ENCODE measurements at places on chromosomes 7 and 10. TPM values are rescaled to one million over a fixed set of nuclear protein-coding genes. Genes with fewer than 3 reads are reported as not detected.

- DNase-seq: no peak
These were observed 33.0 kb downstream of the SH2B2 start for GRCh38 chr7:102319671-102320070.

The DGKB gene
- polyA plus RNA-seq: 0.67 TPM

The AGK gene
- polyA plus RNA-seq: 25.3 TPM

The TNPO3 gene
- 26.1 TPM for polyA plus RNA-seq

GRCh38 chr10:78442836-78443550 is 409.3 kb downstream of the RPS24 start:
- DNase-seq: peak; percentile 52

DNA sequence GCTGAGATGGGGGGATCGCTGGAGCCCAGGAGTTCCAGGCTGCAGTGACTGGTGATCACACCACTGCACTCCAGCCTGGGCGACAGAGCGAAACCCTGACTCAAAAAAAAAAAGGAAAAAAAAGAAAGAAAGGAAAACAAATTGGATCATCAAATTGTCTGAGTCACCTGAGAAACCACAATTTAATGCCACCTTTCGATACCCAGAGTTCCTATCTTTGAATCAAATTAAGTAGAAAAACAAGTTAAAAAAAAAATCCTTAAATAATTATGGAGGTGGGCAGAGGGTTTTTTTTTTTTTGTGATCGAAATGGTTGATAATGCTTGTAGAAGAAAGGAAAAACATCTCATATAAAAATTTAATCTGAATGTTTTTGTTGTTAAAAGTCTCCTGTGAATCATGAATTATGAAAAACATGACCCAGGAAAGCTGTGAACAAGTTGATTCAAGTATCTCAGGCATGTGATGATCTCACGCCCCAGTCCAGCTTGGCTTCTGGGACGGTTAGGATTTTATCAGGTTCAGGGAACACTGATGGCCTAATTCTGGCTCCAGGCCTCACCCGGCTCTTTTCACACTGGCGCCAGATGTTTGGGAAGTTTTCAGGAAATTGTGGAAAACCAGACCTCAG is 25.3 kb upstream of the CUX1 start:
- peak; percentile 49 for DNase-seq

The OGDHL gene
- polyA plus RNA-seq: 0.45 TPM

DNA sequence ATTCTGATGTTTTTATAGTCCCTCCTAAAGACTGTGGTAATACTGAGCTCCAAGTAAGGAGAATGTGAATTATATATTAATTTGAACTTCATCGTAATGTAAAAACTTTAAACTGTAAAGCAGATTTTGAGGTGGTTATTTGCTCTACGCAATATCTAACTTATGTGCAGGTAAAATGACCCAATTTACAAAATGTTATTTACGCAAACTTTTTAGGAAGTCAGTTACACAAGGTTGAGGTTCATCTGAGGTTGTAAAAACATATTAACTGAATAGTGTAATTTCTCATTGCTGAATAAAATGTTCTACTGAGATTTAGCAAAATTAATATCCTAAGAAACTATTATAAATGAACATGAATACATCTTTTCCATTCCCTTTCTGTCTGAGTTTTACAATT is 15.8 kb downstream of the GLCCI1 start:
- no peak for DNase-seq

DNA sequence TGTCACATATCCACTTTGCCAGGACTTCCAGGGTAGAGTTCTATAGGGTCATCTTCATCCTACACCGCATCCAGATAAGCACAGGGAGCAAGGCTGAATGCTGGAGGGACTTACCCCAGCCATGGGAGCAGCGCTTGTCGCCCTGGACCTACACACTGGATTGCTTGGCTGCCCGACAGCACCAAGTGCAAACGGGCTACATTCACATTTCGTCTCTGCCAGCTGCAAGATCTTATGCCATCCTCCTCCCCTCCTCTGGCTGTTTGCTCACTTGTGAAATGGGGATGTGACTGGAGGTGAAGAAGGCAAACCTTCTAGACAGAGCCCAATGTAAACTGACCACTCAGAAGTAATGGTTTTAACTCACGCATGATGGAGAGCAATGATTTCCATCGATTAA is 1.0 kb downstream of the DDC start:
- no peak for DNase-seq

DNA sequence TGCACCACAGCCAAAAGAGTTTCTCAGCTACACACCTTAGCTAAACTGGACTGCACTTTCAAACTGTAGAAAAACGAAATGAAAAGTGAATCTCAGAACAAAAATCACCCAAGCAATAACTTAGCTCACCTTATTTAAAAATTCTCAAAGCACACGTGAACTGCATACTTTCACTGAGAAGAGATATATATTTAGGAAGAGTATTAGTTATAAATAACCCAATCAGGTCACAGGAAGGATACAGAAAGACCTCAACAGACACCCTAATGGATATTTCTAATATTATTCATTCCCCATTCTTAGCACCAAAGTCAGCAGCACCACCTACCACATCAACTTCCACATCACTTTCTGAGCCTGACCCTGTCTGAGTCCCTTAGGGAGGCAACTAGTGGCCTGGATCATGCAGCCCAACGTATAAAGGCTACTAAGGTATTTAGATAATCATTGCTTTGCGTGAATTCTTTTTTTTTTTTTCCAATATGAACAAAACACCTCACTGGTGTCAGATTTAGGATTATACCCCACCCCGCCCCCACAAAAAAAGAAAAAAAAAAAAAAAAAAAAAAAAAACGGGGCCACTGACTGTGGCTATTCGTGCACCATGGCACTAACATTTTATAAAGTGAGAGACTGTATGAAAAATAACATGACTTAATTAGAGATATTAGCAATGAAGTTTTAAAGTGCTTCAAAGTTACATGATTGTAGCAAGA is 2.6 kb downstream of the ABI1 start:
- DNase-seq: no peak

DNA sequence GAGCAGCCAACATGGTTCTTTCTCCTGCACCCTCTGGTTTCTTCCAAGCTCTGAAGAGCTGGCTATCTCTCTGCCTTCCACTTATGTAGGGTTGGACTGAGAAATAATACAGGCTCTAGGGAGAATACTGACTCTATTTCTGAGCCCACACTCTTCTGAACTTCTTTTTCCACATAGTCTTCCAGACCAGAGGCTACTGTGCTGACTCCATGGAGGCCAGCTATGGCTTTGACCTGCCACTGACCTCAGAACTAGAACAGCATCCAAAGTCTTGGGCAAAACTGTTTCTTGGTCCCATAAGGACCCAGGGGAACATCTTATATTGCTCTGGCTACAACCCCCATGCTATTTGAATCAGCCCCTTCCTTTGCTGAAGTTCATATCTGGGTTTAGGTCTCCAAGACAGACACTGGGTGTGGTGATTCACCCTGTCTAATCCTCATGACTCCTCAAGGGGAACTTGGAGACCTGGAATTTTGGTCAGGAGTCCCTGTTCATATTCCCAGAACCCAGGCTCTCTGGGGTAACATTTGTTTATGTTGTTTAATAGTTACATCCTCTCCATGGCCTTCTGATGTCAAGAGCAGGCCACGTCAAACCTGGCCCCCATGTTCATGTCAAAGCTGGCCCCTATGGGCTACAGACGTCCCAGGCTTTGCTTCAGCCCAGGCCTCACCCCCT is 12.1 kb upstream of the PLAU start:
- DNase-seq: no peak

- DNase-seq: no peak
These were observed 828.0 kb downstream of the GRID1 start for GRCh38 chr10:85538601-85539000.

DNA sequence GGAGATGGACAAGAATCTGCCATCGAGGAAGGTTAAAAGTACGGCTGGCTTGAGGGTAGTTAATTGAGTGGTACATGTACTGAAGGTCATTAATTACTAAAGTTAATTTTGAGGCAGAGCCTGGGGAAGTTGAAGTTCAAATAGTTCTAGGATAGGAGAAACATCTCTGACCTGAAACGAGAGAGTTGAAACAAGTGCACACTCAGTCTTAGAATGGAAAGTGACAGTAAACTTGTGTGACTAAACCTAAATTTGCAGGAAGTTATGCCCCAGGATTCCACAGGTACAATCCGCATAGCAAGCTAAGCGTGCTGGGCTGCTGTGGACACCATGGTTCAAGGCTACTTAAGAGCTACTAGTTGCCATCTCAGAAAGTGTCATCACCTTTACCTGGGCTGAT is 209.9 kb downstream of the CHCHD3 start:
- no peak for DNase-seq

The SFRP4 gene
- polyA plus RNA-seq: 26.3 TPM

The C10orf105 gene
- 0.20 TPM for polyA plus RNA-seq

DNA sequence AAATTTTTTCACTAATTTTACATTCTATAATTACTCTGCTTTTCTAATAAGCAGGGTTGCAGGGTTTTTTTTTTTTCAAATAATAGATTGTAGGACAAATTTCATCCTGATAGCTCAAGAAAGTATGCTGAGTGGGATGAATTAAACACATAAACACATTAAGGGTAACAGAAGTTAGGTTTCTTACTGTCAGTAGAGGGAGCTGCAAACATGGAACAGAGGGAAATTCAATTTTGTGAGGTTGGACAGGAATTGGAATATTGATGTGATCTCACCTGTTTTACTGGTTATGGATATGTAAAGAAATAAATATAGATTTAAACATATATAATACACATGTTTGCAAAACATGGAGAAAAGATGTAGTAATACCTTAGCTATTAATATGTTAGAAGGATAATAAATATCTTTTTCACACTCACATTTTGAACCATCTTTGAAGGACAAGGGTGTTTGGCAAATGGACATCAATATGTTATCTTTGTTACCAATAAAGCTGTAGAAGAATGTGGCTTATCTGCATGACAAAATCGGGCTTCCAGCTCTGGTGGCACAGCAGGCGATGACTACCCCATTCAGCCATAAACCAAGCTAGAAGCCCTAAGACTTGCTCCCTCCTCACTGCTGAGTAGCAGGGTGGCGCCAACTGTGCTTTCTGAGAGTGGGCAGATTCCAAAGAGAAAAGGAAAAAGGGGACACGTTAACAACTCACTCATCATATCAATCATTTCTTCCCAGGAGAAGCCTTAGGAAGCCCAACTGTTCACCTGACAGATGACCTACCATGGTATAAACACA is 1257.4 kb downstream of the GATA3 start:
- DNase-seq: no peak

The HERPUD2 gene
- polyA plus RNA-seq: 23.4 TPM
